ENCODE measurements at places on chromosomes 4 and X.

GRCh38 chr4:178205826-178206225 is 763.6 kb upstream of the AGA start:
- no peak for DNase-seq

DNA sequence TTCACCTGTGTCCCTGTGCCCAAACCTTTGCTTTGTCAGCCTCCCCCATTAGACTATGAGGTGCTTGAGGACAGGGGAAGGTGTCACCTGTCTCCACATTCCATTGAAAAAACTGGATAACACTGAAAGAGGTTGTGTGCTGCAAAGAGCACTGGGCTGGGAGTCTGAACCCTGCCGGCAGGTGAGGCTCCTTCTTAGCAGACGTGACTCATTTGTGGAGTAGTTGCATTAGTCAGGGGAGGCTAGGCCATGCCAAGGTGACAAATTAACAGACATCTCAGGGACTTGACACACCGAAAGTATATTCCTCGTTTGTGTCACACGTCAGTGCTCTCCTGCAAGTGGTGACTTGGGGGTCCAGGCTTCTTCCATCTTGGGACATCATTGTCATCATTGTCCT is 95.9 kb upstream of the STX18 start:
- DNase-seq, result no peak

DNA sequence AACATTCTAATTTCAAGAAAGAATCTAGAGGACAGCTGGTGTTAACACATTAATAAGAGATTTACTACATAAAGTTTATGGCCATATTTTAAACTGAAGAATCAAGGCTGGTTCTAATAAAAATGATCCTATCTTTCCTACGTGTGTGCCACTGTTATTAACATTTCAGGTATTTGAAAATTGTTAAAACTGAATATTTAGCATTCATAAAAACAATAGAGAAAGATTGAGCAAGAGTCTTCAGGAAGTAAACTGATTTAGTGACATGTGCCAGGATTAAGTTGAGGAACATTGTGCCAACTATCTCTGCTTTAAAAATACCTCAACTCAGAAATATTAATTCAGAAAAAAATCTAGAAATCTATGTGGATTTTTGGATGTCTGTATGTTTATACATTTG is 810.1 kb downstream of the FAT4 start:
- no peak for DNase-seq

GRCh38 chrX:54482839-54483593 is 13.0 kb downstream of the FGD1 start:
- DNase-seq, result no peak

DNA sequence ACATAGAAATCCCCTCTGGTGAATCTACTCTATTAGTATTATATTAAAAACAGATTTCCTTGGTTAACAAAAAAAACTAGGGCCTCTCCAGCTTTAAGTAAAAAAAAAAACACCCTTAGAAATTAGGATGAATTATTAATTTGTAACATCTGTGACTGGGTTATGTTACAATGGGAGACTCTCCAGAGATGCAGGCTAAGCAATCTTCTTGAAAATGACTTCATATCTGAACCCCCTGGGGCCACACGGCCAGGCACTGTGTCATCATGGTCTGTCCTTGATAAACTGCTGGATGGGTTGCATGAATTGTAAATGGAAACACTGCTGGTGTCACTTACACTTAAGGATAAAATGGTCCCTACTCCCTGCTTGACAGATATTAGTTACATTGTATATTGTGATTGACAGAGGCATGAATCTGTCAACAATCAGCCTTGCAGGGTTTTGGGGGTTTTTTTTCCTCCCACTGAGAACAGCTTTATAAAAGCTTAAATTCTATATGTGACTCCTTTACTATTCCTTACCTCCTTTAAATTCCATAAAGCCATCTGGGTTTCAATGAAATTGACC is 49.1 kb downstream of the PRKG2 start:
- DNase-seq, result no peak

GRCh38 chr4:32840461-32841189 is 2120.5 kb downstream of the PCDH7 start:
- DNase-seq, result no peak

- DNase-seq, result no peak
Measured at GRCh38 chr4:86893136-86893535, 914 bp upstream of the C4orf36 start.

DNA sequence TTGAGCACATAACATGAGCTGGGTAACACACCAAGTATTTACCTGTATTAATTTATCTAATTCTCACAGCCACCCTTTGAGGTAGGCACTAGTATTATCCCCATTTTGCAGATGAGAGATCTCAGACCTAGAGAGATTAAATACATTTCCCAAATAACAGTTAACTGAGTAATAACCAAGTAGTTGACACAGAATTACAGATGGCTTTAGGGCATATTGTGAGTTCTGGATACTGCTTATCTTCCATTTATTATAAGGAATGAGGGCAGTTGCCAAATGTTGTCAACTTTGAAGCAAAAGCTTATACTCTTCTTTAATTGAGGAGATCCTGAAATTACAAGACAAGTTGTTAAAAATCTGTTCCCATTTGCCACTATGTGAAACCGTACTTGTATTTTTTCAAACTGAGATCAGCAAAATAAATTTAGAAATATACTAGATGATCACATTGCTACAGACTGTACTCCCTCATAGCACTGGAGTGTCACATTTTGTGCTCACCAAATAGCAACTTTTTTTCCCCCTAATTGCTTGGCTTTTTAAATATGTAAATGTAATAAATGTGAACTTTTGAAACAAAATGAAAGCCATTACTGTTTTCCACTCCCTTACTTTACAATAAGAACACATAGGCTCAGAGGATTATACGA is 62.0 kb downstream of the ZNF827 start:
- no peak for DNase-seq

GRCh38 chrX:79147477-79147876 is 3.0 kb downstream of the GPR174 start:
- no peak for DNase-seq

DNA sequence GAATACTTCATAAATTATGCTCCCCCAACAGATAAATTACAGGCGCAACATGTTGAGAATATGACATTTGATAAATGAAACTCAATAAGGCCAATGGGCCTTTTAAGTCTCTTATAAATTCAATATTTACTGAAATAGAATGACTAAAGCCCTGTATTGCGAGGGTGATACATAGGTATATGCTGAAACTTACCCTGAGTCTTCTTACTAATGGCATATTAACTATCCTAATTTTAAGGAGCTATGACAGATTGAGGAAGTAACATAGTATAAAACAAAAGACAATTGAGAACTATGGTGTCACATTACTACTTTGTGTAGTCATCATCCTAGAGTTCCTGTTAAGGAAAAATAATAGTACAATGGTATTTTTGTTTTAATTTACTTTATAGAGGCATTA is 440.7 kb downstream of the IL15 start:
- no peak for DNase-seq

DNA sequence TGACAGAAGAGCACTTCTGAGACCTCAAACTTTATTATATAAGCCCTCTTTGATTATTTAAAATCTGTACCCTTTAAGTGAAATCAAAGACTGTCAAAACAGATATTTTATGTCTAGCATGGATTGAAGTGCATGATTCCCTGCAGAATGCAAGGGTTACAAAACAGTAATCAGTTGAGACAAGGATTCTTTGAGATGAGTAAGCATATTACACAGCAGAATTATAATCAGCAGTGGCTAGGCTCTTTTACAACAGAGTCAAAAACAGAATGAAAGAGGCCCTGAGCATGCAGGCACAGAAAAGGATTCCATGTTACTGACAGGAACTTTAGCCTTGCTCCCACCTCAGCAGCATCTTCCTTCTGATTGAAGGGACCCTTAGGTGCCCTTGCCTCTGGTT is 487.9 kb upstream of the GALNT7 start:
- DNase-seq, result no peak

- DNase-seq, result no peak
Measured at GRCh38 chr4:123649645-123650391, 253.2 kb downstream of the SPRY1 start.

DNA sequence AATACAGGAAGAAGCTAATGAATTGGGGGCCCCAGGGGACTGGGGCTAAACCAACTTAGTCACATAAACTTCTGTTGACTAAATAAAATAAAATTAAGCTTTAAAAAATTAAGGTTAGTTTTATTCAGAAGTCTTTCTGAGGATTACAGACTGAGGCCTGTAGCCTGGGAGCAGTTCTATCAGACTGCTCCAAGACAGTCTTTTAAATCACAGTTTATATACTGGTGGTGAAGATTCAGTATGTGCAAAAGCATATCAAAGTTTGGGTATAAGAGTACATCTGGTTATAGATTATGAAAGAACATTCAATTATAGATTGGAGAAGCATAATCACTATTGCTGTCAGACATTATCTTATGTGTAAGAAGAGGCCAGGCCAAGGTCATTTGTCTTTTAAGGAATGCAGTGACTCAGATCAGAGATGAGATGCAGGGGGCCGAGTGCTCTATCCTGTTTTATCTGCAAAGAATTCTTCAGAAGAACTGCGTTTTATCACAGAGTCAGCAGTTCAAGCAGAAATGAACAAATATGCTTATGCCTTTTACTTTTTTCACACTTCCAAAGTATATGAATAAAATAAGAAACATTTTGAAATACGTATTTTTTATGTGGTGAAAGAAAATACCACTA is 109.4 kb downstream of the PDHA2 start:
- no peak for DNase-seq

- DNase-seq, result no peak
Measured at GRCh38 chr4:186481998-186482790, 73.2 kb downstream of the MTNR1A start.

DNA sequence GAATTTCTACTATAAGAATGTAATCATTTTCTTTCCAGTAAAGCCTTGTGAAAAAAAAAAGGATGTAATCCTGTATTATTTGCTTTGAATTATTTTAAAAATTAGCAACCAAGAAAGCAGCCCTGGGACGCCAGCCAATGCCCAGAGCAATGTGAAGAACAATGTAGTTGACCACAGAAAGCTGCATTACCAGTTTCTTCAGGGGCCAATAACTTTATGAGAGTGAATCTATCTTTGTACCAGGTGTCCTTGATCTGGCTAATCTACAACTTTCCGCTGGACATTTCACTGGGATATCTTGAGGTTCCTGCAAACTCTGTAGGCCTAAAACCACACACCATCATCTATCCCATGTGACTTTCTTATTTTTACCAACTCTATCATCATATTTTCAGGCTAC is 7.6 kb upstream of the KLHL2 start:
- DNase-seq, result no peak

GRCh38 chrX:67353651-67354370 is 190.0 kb upstream of the AR start:
- no peak for DNase-seq

GRCh38 chr4:89837385-89837992 is 528 bp upstream of the SNCA start:
- DNase-seq, result peak; percentile 32

DNA sequence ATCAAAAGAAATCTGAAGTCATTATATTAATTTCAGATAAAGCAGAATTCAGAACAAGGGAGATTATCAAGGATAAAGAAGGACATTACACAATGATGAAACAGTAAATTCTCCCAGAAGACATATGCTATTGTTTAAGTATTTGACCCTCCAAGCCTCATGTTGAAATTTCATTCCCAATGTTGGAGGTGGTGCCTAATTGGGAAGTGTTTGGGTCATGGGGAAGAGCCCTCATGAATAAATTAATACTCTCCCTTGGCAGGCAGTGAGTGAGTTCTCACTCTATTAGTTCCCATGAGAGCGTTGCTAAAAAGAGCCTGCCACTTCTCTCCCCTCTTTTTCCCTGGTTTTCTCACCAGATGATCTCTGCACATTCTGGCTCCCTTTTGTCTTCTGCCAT is 249.9 kb upstream of the GRIA3 start:
- no peak for DNase-seq

DNA sequence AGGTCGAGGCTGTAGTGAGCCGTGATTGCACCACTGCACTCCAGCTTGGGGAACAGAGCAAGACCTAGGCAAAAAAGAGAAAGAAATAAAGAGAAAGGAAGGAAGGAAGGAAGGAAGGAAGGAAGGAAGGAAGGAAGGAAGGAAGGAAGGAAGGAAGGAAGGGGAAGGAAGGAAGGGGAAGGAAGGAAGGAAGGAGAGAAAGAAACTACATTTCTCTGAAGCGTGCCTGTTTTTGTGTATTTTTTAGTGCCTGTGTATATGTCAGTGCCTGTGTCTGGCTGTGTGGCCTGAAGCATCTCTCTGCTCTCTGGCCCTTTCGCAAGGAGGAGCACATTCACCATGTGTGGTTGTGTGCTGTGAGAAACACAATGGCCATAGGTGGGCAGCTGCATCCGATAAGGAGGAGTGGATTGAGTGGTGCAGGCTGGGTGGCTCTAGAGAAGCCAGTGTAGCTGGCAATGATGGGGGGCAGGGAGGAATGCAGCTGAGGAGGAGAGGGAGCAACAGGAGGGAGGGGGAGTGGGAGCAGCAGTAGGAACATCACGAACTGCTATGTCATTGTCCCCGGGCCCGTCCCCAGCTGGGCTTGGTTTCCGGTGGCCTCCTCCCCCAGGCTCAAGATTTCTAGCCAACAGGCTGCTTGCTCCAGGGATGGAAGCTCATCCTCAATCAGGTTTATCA is 11.4 kb downstream of the SYN1 start:
- peak; percentile 23 for DNase-seq

- no peak for DNase-seq
Measured at GRCh38 chrX:24491741-24492140, 26.7 kb downstream of the PDK3 start.

DNA sequence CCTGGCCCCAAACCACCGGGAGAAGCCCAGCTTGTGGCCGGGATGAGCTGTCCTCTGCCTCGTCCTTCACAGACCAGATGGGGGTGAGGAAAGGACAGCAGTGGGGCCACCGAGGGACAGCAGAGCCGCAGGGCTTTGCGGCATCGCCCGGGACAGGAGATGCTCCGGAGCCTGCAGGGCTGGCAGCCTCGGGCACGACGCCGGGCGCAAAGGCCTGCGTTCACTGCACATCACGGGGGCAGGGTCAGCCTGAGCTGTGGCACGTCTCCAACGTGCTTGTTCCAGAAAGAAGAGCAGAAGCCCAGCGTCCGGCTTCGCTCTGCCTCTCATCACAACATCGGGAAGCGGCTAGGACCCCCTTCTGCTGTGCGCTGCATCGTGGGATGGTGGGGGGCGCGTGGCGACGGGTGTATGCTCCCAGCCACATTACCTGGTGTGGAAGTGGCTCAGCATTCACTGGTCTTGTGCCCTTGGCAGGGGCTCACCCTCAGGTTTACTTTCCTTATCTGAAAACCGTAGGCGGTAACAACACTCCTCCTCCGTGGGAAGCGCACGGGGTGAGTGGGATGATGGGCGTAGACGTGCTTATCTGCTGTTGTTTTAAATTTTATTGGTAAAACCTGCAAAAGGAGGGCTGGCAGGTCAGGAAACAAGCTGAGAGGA is 7.4 kb downstream of the TADA2B start:
- DNase-seq, result no peak

GRCh38 chrX:124441971-124442590 is 95.7 kb downstream of the SH2D1A start:
- no peak for DNase-seq

GRCh38 chrX:37825215-37825842 is 22.0 kb downstream of the DYNLT3 start:
- no peak for DNase-seq

GRCh38 chr4:31183256-31183655 is 463.1 kb downstream of the PCDH7 start:
- DNase-seq, result no peak

GRCh38 chr4:165537028-165537648 is 158.3 kb downstream of the CPE start:
- no peak for DNase-seq
